Activated CD8-positive, alpha-beta memory T cell treated with anti-CD3 and anti-CD28 coated beads for 1 hour (primary cell): ENCODE measurements at places on chromosomes 1 and 21.
A peak's percentile ranks its signal among the peaks of the same experiment; 100 is the strongest.

DNA sequence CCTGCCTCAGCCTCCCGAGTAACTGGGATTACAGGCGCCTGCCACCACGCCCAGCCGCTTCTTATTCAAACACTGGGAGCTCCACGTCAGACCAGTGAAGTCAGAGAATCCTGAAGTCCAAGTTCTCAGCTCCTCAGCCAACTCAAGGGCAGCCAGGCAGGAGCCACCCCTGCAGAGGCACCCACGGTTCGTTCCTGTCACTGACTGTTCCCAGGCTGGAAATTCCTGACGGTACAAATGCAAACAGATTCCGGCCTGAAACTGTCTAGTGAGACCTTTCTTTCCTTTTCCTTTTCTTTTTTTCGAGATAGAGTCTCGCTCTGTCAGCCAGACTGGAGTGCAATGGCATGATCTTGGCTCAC lies 11.7 kb downstream of the SLC35E2B start:
- no peak for DNase-seq

GRCh38 chr1:27940297-27940696 lies 5.5 kb downstream of the SMPDL3B start:
- DNase-seq: peak; percentile 60

- no peak for DNase-seq
These were observed 34.2 kb upstream of the TMEM125 start for GRCh38 chr1:43235451-43236121.

GRCh38 chr1:199404976-199405375 lies 622.5 kb upstream of the NR5A2 start:
- no peak for DNase-seq

DNA sequence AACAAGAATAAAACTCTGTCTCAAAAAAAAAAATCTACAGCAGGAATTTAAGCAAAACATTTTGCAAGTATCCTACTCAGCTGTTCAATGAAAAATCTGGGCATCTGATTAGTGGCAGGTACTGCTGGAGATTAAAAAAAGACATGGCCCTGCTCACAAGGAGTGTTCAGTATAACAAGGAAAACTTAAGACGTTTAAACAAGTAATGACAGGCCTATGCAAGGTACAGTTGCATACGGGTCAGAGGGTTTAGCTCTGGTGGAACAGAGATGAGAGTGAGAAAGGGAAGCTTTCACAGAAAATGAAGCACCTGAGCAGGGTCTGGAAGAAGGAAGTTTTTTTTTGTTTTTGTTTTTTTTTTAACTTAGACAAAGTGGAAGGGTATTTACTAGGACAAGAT lies 23.0 kb downstream of the SNRNP40 start:
- no peak for DNase-seq

DNA sequence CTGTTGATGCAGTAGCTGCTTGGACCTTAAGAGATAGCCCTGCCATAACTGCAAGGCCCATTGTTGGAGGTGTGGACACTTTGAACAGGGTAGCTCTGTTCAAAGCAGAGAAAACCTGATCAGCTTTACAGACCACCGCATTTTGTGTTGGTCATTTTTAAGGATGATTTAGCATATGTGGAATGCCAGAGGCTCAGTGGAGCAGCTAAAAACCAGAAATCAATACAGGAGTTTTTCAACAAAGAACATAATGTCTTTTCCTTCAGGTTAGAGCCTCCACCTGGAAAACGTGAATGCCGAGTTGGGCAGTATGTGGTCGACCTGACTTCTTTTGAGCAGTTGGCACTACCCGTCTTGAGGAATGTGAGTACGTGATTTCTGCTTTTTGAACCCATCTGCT lies 5.7 kb downstream of the NTPCR start:
- no peak for DNase-seq

- no peak for DNase-seq
These were observed 86.7 kb upstream of the LYPLAL1 start for GRCh38 chr1:219086956-219087469.

DNA sequence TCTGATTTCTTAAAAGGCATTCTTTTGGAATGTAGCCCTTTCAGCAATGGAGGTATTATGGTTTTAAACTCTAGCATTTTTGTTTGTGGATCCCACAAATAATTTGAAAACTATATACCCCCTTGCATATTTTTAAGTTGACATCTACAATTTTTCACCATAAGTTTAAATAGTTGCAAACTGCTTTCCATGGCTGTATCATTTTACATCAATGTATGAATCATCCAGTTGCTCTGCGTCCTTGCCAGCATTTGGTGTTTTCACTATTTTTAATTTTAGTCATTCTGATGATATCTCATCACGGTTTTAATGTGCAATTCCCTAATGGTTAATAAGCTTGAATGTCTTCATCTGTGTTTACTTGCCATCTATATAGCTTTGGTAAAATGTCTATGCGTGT lies 20.7 kb downstream of the DIPK1A start:
- no peak for DNase-seq

- no peak for DNase-seq
These were observed 296.3 kb downstream of the NFIA start for GRCh38 chr1:61378494-61379180.

GRCh38 chr1:201191653-201192260 lies 1.1 kb downstream of the IGFN1 start:
- no peak for DNase-seq

GRCh38 chr1:222167896-222168295 lies 380.0 kb downstream of the HHIPL2 start:
- DNase-seq: no peak

- no peak for DNase-seq
These were observed 199.6 kb upstream of the LMO4 start for GRCh38 chr1:87129038-87129437.

DNA sequence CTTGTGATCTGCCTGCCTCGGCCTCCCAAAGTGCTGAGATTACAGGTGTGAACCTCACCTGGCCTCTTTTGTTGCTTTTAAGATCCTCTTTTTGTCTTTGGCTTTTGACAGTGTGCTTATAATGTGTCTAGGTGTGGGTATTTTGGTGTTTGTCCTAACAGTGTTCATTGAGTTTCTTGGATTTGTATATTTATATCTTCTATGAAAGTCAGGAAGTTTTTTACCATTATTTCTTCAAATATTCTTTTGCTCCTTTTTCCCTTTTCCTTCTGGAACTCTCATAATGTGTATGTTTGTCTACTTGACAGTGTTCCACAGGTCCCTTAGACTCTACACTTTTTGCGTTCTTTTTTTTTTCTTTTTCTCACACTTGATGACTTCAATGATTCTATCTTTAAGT lies 59.1 kb downstream of the URB2 start:
- DNase-seq: no peak

DNA sequence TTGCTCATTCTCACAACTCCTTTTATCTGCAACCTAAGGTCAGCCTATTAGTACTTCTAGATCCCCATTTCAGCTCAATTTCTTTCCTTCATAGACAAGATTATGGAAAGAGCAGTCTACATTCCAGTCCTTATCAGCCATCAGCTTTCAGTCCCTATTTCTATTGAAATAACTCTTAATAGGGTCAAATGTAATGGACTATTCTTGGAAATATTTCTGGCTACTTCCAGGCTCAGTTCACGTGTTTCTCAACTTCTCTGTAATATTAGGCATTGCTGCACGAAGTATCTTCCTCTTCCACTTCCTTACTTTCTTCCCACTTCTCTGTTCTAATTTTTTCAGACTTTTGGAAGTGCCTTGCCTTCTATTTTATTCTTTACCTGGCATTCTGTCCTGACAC lies 232.9 kb upstream of the USP25 start:
- DNase-seq: no peak

DNA sequence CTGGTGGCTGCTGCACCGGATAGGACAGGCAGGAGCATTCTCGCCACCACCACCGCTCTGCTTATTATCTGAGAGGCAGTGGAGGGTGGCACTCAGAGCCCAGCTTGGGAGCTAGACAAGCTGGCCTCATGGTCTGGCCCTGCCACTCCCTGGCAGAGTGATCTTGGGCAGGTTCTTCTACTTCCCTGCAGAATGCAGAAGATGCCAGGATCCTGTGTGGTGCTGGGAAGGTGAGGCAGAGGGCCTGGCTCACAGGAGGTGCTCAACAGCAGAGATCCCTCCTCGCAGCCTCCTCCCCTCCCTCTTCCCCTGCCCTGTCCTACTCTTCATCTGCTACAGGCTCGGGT lies 60.4 kb downstream of the ARHGEF10L start:
- no peak for DNase-seq

DNA sequence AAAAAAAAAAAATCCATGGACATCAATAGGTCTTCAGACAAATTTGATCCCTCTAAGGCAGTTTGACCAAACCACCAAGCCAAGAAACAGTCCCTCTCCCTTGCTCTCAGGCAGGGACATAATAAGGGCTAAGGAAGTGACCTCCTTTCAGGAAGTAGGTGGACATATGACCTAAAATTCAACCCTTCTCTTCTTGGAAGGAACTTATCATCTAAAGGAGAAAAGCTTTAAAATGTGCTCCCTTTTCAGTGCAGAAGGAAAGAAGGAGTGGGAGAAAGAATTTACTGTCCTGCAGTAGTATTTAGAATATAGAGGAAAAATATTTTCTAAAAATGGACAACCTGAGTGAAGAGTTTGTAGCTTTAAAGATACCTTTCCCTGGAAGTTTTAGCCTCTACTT lies 118.1 kb downstream of the DTL start:
- DNase-seq: no peak

DNA sequence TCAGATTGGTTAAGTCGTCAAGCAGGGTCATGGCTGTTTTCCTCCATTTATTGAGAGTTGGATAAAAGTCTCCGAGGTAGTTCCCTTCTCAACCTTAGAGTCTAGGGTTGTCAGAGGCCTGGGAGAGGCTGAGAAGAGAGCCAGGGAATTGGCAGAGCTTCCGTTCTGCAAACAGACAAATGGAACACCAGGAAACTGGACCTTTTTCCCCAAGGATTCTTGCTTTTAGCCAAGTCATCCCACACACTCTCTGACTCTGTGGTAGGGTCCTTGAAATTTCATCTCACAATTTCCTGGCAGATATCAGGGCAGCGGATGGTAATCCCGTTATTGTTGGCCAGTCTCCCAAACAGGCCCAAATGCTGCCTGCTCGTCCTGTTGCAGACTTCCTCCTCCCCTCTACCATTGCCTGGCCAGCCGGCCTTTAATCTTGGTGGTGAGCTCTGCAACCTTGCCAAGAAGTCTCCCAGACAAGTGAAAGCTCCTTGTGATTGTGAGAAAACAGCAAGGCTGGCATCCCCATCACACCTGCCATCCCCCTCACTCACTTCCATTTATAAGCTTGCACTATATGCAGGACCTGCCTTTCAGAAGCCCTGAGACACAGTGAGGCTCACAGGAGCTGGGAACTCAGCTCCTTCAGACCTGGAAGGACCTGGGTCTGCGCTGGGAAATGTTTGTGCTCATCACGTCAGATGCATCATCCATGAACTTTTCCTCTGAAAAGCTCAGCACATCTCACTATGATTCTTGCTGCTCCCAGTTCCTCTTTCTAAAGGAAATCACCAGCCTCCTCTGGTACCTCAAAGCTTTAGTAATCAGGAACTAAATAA lies 13.7 kb upstream of the SRP9 start:
- DNase-seq: no peak

GRCh38 chr1:35499652-35500176 lies 57.5 kb downstream of the KIAA0319L start:
- DNase-seq: no peak

DNA sequence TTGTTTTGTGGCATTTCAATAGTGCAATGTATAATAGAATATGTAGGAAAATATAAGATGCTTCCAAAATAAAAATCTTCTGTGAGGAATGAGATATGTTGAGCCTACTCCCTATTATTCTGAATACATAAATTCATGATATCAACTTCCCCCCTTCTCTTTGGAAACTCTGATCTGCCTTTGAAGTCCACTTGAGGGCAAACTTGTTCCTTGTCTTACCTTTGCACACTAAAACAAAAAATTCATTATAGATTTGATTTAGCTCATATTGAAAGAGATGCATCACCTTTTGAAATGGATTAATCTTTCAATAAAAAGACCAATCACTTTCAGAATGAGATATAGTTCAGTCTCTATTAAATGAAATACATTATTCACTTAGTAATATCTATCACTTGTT lies 580.7 kb upstream of the ADGRL4 start:
- DNase-seq: no peak

- no peak for DNase-seq
These were observed 20.1 kb downstream of the FMO4 start for GRCh38 chr1:171334024-171334640.

- no peak for DNase-seq
These were observed 782.9 kb upstream of the TPTE start for GRCh38 chr21:9738527-9738926.

- no peak for DNase-seq
These were observed 41.0 kb upstream of the EPS15 start for GRCh38 chr1:51560034-51560433.

DNA sequence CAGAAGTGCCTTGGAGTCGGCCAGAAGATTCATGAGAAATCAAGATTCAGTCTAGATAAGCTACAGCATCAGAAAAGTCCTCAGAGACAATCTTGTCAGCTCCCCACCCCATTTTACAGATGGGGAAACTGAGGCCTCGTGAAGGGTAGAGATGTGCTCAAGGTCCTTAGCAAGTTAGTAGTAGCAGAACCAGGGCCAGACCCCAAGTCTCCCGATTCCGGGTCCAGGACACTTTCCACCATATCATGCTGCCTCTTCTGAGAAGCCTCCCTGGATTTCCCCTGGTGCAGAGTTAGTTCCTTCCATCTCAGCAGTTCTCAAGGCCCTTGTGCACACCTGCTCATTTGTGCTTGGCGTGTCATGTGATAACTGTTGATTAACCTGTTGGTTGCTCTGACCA lies 91.5 kb upstream of the ACTL8 start:
- DNase-seq: no peak

DNA sequence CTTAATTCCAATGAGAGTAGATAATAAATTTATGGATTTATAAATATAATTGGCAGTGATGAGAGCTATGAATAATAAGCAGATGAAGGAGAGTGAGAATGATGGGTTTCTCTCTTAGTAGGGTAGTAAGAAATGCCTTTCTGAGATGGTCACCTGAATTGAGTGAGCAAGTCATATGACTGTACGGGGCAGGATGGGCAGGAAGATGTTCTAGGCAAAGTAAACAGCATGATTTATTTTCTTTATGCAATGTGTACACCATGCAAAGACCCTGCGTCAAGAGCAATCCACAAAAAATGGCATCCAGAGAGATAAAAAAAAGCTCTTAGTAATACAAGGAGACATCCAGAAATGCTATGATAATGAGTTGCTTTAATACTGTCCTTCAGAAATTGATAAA lies 409.9 kb downstream of the HLX start:
- DNase-seq: no peak

DNA sequence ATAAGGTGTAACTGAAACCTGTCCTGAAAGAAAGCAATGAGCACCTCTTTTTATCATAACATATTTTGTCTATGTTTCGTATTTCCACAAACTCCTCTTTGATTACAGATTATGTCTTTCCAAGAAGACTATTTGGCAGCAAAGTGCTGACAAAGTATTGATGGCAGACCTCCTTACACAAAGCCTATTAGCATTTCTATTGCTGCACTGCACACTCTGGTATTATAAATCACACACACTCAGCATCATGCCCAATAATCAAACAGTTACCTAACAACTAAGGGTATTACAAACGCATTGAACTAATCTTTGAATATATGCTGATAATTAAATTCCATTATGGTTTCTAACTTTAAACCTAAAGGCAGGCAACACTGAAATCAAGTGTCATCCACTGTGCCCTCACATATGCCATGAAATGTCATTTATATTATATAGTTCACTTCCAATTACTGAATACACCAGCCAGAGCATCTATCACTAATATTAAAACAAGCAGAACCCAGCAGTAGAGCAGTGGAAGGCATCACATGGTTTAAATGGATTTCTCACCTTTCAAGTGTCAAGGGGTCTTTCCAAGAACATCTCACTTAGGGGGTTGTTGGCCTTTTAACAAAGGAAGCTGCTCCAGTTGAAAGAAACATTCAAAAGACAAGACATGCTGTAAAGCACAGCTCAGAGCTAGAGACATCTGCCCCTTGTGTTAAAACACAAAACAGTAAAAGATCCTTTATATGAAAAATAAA lies 239.1 kb downstream of the RERE start:
- no peak for DNase-seq
